ENCODE measurements at places on chromosomes 7 and 10.

GRCh38 chr10:93271347-93271746 is 197.7 kb downstream of the CYP26A1 start:
- DNase-seq = no peak

DNA sequence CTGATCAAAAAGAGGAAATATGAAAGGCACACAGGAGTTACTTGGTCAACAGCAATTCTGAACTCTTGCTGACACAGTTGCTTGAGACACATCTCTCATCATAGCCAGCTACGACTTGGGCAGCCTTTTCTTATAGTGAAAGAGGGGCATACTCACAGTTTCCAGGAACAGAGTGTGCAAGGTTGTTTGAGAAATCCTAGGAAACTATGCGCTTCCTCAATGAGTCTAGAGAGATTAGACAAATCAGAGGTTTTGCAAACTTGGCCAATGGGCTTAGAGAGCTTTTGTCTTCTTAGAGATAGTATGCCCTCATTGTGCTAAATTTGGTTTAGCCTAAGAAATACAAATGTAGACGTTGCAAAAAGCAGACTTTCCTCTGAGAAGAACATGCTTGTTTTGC is 370.4 kb downstream of the HGF start:
- DNase-seq = no peak

- DNase-seq = no peak
These were observed 75.4 kb upstream of the PDSS1 start for GRCh38 chr10:26621889-26622711.

GRCh38 chr7:84454174-84454959 is 259.8 kb upstream of the SEMA3A start:
- DNase-seq = no peak

GRCh38 chr10:70887804-70888800 is at the start of gene PCBD1:
Gene PCBD1 (minus strand): TSS chr10:70888565. CDS start chr10:70888533, 32 bp downstream.
- peak; percentile 53 for DNase-seq

DNA sequence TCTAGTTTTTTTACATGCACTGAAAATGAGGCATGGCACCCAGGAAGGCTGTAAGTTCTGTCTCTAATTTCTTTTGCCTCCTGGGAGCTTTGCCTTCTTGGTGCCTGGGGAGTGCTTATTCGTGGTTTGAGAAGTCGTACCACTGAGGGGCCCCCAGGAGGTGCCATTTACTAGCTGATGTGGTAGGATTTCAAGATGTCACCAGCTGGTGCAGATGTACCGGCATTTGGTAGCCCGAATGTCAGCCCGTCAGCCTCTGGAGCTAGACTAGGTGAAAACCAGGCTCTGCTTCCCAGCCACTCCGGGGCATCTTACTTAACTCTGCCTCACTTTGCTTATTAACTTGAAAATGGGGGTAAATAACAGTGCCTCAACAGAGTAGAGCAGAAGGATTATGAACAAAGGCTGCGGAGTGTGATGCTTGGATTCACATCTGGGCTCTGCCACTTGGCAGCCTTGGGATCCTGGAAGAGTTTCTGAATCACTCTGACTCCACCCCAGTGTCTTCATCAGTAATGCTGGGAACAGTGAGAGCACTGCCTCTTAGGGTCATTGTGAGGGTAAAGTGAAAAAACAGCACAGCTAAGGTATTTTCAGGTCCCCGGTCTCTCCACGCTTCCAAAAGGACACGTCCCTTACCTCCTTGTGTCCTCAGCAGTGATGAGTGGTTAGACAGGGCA is 31.4 kb upstream of the BTBD16 start:
- no peak for DNase-seq
